Activated CD4-positive, alpha-beta T cell treated with anti-CD3 and anti-CD28 coated beads, Interleukin-2, amount 10 ng/mL, durations not matched to agents 7 days and 5 days (primary cell): ENCODE measurements at places on chromosomes 16 and 17. TPM values are rescaled to one million over a fixed set of nuclear protein-coding genes. Genes with fewer than 3 reads are reported as not detected.

Gene ABCC11
- not detected for total RNA-seq

DNA sequence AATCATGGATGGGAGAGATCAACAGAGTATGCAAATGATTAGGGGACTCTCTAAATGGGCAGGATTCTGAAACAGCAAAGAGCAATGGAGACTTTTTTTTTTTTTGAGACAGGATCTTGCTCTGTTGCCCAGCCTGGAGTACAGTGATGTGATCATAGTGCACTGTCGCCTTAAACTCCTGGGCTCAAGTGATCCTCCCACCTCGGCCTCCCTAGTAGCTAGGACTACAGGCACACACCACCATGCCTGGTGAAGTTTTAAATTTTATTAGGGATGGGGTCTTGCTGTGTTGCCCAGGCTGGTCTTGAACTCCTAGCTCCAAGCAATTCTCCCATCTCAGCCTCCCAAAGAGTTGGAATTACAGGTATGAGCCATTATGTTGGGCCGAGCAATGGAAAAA, 255.0 kb upstream of the ZFHX3 start:
- no peak for DNase-seq

Gene KRT20
- total RNA-seq = not detected

- peak; percentile 37 for DNase-seq
Observed at GRCh38 chr17:80981062-80981902, 10.4 kb upstream of the CHMP6 start.

Gene GUCY2D
- not detected for total RNA-seq

DNA sequence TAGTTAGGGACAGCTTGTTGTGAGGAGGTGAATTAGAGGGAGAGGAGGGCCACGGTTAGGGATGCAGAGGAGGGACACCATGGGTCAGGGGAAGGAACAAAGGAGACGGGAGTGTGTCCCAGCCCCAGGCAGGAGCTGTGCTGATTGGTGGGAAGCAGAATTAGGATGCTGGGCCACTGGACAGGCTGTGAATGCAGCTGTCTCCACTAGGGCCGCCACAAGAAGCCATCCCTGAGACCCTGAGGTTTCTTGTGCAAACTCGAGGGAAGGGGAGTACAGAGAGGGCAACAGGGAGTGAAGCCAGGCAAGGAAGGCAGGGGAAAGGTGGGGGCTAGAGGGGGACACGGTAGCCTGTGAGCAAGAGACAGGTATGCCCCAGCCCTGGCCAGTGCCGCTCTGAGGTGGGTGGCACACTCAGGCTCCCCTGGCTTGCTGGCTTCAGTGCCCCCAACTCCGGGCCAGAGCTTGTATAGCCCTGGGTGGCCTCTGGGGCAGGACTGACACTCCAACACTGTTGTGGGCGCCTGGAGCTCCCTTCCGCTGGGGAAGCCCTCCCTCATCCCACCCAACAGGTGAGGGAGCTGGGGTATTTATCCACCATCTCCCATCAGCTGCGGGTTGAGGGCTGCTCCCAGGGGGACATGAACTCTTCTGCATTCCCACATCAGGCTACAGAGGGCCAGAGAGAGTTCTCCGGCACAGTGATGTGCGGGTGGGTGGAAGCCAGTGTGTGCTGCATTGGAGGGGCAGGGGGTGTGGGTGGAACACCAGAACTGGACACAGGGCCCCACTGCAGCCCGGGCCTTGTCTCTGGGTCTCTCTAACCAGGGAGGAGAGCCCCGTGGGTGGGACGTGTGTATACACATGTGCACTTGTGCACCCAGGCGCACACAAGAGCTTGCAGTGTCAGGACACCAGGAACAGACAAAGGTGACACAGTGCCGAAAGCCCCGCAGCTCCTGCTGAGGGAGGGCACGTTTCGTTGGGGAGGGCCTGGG, 8.3 kb upstream of the SPPL2C start:
- no peak for DNase-seq

DNA sequence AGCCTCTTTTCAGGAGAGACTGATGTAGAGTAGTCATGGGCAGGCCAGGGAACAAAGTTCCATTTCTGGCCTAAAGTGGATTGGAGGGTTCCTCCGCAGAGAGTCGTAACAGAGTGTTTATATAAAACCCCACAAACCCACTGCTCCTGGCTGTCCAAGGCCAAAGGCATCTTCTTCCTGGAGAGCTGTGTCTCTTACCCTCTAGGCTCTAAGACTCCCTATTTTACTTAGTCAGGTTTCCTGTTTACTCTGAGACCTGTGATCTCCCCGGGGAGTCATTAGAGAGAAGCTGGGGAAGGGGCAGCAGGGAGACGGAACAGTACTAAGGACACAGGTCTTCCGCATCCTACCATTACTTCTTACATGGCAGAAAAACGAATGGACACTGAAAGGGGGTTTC, 69.5 kb downstream of the HIC1 start:
- DNase-seq = no peak

GRCh38 chr17:40358323-40359038, 6.1 kb downstream of the GJD3 start:
- peak; percentile 90 for DNase-seq

DNA sequence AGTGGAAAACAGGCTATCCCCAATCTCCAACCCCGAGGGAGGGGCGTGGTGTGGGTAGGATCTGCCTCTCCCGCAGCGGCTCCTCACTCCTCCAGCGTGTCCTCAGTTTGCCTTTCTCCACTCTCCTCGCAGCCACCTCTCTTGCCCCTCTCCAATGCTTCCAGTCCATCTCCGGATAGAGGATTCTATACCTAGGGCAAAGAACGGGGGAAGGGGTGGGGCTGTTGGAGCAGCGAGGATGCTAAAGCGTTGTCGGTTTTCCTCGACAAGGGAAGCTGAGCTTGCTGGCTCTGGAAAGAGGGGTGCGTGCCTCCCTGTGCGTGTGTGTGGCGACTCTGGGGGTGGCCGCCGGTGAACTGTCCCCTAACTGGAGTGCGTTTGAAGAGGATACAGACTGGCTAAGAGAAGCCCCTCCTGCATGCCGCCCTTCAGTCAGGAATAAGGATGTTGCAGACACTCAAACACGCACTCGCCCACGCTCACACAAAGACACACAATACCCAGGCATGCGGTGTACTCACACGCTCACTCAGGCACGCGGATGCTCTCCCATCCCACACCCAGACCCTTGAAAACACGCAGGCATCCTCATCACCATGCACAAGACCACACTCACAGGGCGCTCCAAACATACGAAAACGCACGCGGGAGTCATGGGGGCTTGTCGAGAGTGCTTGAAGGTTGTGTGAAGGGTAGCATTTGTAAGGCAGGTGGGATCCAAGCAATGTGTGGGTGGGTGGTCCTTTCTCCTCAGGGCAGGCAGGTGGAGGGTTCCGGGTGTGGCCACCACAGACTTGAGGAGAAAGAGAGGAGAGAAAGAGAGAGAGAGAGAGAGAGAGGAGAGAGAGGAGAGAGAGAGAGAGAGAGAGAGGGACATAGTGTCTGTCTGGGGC, 655 bp upstream of the GPR139 start:
- DNase-seq = no peak

Gene ABCC3
- not detected for total RNA-seq

Gene KRT12
- not detected for total RNA-seq

DNA sequence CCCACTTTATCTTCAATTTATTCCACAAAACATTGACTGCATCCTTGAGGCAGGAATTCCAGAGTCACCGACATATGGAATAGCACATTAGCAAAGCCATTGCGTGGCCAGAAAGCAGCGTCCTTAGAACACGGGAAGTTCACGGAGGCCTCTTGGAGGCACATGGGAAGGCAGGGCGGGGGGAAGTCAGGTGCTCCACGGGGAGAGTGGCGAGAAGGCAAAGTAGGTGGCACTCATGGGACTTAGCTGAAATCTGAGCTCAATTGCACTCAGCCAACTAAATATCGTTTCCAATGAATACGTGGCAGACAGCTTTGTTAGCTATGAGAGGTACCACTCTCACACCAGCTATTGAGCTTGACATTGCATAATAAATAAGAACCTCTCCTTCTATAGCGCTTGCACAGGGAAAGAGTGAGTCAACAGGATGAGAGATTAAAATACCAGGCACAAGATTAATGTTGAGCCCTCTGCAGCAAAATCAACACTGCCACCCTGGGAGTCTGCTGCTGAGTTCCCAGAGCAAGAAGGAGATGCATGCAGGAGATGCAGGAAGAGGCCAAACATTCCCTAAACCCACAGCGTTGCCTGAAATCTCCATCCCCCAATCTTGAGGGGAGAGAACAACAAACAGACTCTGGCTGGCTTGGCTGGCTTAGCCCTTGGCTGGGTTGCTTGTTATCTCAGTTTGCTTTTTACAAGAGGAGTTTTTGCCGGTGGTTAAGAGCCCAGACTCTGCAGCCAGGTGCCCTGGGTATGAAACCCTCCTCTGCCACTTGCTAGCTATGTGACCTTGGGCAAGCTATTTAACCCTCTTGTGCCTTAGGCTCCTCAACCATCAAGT, 28.8 kb downstream of the ABCC12 start:
- no peak for DNase-seq

DNA sequence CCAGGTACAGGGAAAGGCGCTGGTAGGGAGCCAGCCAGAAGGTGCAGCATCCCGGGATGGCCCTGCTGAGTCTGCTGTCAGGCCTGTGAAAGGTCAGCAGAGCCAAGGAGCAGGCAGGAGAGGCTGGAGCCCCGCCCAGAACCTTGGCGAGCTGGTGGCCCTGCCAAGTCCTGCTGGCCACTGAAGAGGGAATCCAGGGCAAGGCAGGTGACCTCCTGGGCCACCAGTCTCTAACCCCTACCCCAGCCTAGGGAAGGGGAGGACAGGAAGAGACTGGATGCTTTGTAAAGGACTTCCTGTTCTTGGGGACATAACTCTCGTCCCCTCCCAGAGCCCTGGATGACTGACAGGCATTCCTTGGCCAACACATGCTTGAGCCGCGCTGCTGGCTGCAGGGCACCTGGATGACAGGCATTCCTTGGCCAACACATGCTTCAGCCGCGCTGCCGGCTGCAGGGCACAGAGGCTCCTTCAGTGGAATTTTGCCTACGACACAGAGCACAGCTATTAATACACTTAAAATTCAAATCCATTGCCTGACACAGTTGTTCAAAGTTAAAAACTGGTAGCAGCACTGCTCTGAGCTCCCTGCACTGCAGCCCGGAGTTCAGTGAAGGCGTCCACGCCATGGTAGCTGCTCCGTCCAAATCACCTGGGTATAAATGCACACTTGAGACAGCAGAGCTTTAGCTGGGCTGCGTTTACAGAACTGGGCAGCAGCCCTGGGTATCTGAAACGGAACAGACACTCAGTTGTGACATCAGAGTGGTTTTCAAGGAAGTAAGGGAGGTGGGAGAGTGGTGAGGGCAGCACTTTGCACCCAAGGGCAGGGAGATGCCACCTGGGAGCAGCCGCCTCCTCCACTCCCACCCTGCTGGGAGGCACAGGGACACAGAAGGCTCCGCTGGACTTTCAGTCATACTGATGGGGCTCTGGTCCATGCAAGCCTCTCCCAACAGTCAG, 2.0 kb upstream of the BRICD5 start:
- no peak for DNase-seq

DNA sequence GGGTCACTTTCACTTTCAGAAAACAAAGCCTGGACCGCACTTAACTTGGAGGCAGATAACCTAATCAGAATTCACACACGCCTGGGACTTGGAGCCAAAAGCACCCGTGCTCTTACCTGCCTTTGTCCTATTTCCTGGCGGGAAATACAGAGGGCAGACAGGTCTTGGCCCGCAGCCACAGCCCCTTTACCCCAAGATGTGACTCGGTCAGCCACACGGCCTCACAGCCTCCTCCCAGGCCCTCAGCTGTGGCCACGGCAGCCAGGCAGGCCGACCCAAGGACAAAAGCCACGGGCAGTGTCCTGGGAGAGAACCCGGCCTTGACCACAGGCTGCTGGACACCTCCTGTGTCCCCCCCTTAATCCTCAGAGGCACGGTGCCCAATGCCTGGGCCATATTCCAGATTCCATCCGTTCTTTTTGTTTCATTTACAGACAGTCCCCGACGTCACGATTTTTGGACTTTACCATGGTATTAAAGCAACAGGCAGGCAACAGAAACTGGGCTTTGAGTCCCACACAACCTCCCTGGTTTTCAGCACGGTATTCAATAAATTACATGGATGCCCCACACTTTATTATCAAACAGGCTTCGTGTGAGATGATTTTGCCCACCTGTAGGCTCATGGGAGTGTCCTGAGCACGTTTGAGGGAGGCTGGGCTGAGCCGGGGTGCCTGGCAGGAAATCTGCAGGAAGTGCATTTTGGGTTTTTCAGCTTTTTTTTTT, 30.1 kb upstream of the GAA start:
- no peak for DNase-seq

GRCh38 chr16:81639931-81640680, 139.0 kb upstream of the PLCG2 start:
- DNase-seq = no peak

Gene PPP1R1B
- not detected for total RNA-seq

Gene CCT6B
- total RNA-seq = 2.0 TPM

DNA sequence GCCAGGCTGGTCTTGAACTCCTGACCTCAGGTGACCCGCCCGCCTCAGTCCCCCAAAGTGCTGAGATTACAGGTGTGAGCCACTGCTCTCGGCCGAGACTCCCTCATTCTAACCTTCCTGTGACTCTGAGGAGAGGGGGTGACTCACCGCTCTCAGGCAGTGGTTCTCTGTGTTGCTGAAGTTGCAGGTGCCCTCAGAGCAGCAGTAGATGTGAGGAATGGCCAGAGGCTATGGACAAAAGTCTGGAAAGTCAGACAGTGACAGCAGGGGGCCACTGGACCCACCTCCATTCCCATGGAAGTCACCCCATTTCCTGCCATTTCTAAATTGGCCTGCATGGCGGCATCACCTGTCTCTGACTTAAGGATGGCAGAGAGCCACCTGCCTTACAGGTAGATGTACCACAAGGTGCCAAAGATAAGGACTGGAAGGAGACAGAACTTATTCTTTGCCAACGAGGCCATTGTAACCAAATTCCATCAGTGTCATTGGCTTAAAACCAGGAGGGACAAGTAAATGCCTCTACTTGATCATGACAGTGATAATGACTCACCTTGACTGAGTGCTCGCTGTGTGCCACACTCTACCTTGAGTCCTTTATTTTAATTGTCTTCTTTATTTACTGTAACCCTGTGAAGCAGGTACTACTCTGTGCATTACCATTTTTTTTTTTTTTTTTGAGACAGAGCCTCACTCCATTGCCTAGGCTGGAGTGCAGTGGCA, 15.3 kb upstream of the CNOT1 start:
- DNase-seq = no peak

Gene SULT1A4
- 2.2 TPM for total RNA-seq

GRCh38 chr17:38885044-38885727, 15.3 kb downstream of the LASP1 start:
- DNase-seq = no peak

GRCh38 chr17:51322390-51323029, 62.2 kb downstream of the UTP18 start:
- peak; percentile 33 for DNase-seq

DNA sequence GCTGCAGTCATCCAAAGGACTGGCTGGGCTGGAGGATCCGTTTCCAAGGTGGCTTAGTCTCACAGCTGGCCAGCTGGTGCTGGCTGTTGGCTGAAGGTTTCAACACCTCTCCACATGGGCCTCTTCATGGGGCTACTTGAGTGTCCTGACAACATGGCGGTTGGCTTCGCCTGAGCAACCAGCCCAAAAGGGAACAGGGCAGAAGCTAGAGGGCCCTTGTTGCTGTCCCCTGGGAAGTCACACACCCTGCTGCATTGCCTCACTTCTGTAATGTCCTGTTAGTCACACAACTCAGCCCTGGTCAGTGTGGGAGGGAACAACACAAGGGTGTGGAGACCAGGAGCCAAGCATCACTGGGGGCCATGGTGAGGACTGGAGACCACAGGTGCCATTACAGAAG, 36.6 kb downstream of the C16orf78 start:
- DNase-seq = no peak

- no peak for DNase-seq
Observed at GRCh38 chr16:4123616-4124300, 7.5 kb upstream of the ADCY9 start.

Gene NACA2
- total RNA-seq = 0.35 TPM

- no peak for DNase-seq
Observed at GRCh38 chr17:79020631-79021301, 3.2 kb upstream of the C1QTNF1 start.
